ENCODE measurements at places on chromosomes 13 and 19. TPM values are rescaled to one million over a fixed set of nuclear protein-coding genes. Genes with fewer than 3 reads are reported as not detected.

The TRAPPC5 gene
- 46.3 TPM for polyA plus RNA-seq

DNA sequence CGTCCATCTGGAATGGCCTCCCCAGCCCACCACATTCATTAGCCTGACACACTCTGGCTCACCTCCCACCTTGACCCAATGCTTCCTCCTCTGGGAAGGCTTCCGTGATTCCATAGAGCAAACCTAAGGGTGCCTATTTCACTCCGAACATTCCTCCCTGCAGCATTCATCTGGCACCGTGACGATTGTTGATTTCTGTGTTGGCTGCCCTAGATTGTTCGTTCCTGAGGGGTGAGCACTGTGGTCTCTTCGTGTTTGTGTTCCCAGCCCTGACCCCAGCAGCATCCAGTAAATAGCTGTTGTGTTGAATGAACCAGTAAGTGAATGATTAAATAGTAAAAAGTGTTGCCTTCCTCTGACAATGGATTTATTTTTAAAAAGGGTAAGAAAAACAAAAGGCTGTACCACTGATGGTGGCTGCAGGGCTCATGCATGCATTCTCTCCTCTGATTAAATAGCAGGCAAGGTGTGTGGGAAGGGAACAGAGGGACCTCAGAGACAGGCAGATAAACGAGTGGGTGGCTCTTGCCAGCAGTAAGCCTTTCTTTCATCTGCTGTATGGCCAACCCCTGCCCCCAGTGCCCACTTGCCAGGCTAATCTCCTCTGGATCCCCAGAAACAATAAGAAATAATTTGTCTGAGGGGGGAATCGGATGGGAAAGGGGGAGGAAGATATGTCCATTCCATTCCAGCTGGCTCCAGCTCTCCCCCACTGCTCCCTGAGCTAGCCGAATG is 48.4 kb upstream of the CACNA1A start:
- no peak for DNase-seq

DNA sequence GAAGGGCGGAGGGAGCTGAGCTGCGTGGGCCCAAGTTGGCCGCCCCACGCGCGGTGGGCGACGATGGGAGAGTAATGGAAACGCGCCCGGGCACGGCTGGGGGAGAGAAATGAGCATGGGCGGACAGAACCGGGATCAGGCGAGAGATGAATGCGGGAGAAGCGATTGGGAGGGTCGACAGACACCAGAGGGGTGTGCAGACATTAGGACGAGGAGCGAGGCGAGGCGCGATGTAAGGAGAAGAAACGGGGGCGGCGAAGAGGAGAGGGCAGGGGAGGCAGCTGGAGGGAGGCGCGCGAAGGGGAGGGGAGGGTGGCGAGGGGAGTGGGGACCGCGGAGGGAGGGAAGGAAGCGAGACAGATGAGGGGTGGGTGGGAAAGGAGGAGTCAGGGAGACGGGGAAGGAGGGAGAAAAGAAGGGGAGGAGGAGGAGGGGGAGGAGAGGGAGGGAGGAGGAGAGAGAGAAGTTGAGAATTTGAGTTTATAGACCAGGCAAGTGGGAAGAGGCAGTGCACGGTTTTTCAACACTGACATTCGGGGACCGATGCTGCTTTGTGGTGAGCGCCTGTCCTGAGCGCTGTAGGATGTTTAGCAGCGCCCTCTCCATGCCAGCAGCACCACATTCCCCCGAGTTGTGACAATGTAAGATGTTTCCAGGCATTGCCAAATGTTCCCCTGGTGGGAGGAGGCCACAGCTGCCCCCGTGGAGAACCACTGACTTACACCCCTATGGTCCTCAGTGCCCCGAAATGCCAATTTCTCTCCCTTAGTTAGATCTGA is at the start of gene SHISA7:
TSS of gene SHISA7 (minus strand) at position 256 of the 779 bp plus-strand sequence. CDS start 437 bp downstream, outside the sequence.
- DNase-seq, result no peak

DNA sequence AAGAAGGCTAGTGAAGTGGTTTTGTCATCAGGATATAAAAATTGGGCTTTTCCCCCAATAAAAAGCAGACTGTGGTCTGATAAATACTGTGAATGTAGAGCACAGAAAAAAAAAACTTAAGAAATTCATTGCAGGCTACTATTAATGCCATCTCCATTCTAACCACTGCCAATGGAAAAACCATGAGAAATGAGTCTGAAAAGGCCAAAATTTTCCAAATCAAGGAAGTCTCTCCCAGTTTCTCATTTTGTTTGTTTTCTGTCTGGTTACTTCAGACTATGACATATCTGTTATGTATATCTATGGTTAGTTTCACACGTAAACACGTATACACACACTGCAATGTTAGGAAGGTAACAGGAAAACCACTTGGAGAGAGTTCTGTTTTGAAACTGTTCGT is 193.6 kb upstream of the TSC22D1 start:
- no peak for DNase-seq

- no peak for DNase-seq
These were observed 40.3 kb upstream of the IPO5 start for GRCh38 chr13:97913206-97913605.

The BRCA2 gene
- 10.4 TPM for polyA plus RNA-seq

The PROZ gene
- 3.9 TPM for polyA plus RNA-seq

DNA sequence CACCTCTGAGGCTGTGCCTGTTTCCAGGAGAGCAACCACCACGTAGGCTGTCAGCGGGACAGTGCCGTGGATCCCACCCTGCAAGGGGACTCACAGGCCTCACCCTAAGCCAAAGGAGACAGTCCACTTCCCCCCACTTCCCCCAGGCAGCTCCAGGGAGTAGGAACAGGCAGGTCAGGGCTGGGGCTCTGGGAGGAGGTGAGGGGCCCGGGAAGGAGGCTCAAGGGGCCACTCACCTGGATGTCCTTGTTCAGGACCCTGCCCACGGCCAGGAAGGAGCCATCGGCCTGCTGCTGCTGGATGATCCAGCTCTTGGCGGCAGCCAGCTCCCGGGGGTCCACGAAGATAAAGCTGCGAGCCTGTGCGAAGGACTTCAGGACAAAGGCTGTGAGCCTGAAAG is 25.6 kb downstream of the F2RL3 start:
- DNase-seq, result no peak

DNA sequence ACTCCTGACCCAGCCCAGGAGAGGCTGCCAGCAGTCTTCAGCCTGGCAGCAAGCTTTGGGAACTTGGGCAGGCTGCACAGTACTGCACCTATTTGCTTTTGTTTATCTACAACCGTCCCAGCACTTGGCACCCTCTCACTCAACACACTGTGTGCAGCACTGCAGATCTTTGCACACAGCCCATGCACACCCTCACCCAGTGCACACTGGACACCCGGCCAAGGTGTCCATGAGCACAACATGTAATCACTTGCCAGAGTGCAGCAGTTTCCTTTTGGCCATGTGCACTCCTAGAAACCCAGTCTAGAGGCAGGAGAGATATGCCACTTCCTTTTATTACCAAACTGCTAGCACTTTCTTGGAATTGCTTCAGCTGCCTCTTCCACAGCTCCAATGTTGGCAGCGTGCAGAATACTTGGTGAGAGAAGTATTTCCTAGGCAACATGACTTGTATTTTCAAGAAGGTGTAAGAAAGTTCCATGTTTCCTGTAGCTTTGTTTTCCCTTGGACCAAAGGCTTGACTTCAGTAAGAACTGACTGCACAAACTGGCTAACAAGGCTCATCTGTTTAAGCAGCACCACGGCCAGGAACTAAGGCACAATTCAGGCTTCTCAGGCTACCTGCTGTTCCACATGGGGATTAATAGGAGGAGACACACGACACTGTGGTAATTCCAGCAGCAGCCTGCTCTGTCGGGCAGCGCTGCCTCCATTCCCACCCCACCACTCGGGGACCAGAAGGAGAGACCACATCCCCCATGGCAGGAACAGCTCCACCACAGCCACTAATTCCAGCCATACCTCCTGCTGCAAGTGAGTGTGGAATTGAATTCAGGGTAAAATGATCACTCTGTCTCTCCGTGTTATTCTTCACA is 15.3 kb downstream of the ATP7B start:
- no peak for DNase-seq

The ZNF723 gene
- polyA plus RNA-seq, result 0.16 TPM

- DNase-seq, result no peak
These were observed at the start of gene VSIG10L for GRCh38 chr19:51341976-51342580. TSS of gene VSIG10L (minus strand) at chr19:51342139. CDS start at chr19:51342124, 15 bp downstream.

DNA sequence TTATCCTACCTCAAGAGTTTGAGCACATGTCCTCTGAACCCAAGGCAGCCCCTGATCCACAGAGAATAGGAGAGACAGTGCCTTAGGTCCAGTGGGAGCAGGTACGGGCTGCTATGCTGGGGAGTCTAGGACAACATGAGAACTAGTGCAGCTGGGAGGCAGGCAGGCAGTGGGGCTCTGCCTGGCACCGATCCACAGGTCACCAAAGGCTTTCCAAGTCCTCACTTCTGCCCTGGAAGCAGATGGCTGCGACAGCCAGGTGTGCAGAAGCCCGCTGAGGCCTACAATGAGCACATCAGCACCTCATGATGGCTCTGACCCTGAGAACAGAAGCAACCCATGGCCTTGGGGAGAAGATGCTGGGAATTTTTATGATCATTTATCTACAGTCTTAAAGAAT is 29.8 kb upstream of the EPHX3 start:
- no peak for DNase-seq

The KLK15 gene
- not detected for polyA plus RNA-seq

The URI1 gene
- 91.4 TPM for polyA plus RNA-seq

The EXOC3L2 gene
- polyA plus RNA-seq, result 13.0 TPM

The SHD gene
- 2.2 TPM for polyA plus RNA-seq

- no peak for DNase-seq
These were observed 99.2 kb downstream of the ABCC4 start for GRCh38 chr13:95201814-95202651.

DNA sequence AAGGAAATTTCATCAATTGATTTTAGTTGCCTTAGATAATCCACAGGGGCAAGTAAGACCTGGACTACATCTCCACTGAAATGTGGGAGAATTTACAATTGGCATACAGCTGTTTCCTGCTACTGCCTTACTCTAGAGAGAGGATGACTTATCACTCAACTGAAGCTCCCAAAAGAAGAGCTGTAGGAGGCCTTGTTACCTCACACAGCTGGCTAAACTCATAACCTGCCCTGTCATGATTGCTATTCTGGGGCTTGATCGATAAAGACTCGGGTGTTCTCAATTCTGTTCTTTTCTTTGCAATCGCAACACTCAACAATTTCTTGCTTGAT is 1396.4 kb downstream of the EFNB2 start:
- DNase-seq, result no peak

GRCh38 chr13:95533545-95534160 is 18.9 kb upstream of the CLDN10 start:
- DNase-seq, result no peak

DNA sequence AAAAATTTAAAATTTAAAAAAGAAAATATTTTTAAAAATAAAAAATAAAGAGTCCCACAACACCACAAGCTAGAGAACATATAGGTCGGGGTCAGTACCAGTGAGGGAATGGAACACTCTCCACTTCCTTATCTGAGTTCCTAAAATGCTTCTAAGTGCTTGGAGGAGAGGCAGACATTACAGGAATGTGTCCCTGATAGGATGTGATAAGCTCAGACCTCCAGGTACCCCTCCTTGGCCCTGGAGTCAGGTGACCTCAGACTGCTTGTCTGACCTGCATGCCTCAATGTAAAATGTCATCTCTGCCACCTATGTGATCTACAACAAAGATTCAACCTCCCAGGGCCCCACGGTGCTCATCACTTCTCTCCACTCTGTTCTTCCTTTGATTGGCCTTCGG is 2.8 kb downstream of the ZNF814 start:
- no peak for DNase-seq

DNA sequence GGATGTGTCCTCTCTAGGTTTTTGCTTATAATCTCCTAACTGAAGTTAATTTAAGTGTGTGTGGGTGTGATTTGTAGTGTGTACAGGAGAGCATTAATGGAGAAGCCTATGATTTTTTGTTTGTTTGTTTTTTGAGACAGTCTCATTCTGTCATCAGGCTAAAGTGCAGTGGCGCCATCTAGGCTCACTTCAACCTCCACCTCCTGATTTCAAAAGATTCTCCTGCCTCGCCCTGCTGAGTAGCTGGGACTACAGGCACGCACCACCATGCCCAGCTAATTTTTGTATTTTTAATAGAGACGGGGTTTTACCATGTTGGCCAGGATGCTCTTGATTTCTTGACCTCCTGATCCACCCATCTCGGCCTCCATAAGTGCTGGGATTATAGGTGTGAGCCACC is 20.6 kb downstream of the ZNF701 start:
- DNase-seq, result no peak

DNA sequence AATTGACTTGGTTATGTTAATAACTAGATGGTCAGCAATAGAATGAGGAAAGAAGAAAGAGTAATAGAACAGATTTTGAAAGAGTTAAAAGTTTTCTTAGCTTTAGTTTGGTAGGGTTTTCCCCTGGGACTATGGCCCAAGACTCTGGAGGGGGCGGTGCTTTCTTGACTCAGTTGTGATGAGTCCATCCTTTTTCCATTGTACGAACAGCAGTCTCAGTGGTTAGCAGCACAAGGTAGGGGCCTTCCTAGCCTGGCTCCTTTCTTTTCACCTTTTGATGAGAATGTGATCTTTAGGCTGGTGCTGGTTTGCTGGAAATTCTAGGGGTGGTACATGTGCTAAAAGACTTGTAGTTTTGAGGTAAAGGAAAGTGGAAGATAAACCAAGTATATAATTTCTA is 38.8 kb downstream of the ZNF506 start:
- no peak for DNase-seq

All from left renal cortex interstitium (tissue), 4 donors.